ENCODE measurements at places on chromosomes 16 and 17.

GRCh38 chr17:43125967-43126910, 1.1 kb upstream of the BRCA1 start:
- DNase-seq, result peak; percentile 49

GRCh38 chr17:48579471-48579759, 1.3 kb upstream of the HOXB4 start:
- DNase-seq, result no peak

- DNase-seq, result no peak
These were observed 15.4 kb upstream of the CCL22 start for GRCh38 chr16:57343221-57343620.

GRCh38 chr17:76139801-76140660, 1.0 kb downstream of the FOXJ1 start:
- DNase-seq, result no peak

- DNase-seq, result no peak
These were observed 4.1 kb upstream of the MRPL58 start for GRCh38 chr17:75008373-75008772.

- no peak for DNase-seq
These were observed 8.4 kb upstream of the MEOX1 start for GRCh38 chr17:43669971-43670644.

DNA sequence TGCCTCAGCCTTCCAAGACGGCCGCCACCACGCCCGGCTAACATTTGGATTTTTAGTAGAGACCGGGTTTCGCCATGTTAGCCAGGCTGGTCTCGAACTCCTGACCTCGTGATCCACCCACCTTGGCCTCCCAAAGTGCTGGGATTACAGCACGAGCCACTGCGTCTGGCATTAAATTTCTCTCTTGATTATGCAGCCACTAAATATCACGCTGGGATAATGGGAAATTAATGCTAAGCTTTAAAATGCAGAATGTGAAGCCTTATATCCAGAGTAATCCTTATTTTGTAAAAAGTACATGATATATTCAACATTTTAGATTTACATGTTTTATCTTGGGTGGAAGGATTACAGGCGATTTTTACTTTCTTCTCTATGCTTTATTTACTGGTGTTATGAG, 89.2 kb downstream of the ANKRD11 start:
- DNase-seq, result no peak

DNA sequence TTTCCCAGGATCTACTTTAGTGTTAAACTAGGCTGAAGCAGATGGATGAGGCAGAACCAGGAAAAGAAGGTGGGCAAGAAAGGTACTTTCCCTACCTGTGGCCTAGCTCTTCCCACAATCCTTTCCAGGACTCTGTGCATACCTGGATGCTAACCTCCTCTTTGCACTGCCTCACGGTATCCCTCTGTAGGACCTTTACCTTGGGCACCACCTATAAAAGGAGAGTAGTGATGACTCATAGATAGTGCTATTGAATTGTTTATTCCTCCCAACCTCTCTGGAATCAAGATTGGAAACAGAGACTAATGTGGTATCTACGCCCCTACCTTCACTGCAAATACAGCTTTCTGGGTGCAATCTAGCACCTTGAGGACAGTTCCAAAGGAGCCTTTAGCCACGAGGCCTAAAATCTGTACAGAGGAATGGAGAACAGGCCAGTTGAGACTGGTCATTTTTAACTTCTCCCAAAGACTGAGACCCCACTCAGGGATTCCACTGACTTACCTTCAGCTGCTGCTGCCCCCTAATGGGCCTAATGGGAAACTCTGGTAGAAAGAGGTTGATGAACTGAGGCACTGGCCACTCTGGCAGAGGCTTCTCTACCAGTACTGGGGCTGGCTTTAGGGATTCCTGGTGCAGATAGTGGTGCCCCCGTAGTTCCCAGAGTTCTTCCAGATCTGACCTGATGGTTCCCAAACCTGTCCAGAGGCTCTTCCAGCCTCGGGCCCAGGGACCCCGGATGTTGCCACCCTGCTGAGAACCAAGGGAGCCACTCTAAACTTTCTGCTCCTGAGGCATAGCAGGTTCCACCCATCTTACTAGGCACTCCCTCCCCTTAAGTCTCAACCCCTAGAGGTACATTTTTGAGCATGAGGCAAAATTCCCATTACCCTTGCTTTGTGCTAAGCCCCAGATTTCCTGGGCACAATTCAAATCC, 781 bp downstream of the RSKR start:
- DNase-seq, result peak; percentile 72

DNA sequence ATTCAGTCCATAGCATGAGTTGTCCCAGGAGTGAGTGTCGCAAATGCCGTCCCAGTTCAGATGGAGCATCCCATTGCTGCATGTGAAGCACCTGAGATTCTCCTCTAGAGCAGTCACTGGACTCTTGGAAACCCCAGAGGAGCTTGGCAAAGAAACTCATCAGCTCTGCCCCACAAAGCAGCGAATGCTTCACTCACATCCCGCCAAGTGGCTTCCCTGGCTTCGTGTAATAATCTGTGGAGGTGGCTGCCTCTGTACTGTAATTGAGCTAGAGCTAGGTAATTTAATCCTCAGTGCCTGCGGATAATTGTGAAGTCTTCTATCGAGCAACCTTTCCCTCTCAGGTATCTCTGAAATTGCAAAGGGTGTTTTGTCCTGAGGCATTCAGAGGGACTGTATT, 107.1 kb downstream of the SNX29 start:
- no peak for DNase-seq

GRCh38 chr16:69482410-69482991, 58.1 kb downstream of the CYB5B start:
- no peak for DNase-seq

- no peak for DNase-seq
These were observed 142.6 kb downstream of the STX8 start for GRCh38 chr17:9432934-9433421.

GRCh38 chr17:81287152-81287551, 8.0 kb downstream of the SLC38A10 start:
- no peak for DNase-seq

GRCh38 chr16:49947907-49948678, 76.9 kb upstream of the CNEP1R1 start:
- DNase-seq, result no peak

DNA sequence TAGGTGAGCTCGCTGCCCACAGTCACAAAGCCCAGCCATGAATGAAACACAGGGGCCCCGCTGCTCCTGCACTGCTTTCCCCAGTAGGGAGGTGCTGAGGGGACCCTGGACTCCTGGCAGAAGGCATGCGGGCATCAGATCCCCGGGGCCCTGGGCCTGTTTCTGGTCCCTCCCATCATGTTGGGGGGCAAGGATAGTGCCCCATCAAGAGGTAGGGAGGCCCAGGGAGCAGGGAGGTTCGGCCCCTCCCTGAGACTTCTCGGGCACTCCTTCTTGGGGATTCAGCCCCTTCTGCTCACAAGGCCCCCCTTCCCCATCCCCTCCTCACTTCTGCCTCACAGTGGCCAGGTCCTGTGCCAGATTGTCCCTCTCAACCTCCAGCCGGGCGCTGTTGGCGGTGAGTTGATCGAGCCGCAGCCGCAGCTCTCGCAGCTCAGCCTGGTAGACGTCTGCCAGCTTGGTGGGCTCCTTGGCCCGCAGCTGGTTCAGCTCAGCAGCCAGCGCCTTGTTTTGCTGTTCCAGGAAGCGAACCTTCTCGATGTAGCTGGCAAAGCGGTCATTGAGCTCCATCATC, 515 bp downstream of the GFAP start:
- no peak for DNase-seq

Data from HuH-7 (cell line).